ENCODE measurements at places on chromosomes 7 and 10.
A peak's percentile ranks its signal among the peaks of the same experiment; 100 is the strongest.

DNA sequence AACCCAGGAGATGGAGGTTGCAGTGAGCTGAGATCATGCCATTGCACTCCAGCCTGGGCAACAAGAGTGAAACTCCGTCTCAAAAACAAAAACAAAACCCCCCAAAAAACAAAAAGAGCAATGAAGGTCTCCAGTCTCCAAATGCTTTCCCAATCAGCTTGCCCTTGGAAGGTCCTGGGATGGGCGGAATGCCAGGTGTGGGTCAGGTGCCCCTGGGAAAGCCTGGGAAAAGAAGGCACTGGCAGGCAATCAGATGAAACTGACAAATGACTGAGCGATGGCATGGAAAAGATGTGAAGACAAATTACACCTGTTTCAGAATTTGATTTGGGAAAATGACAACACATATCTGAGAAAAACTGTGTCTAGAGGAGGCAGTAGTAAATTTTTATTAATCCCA is 210.4 kb upstream of the IMMP2L start:
- DNase-seq: no peak

DNA sequence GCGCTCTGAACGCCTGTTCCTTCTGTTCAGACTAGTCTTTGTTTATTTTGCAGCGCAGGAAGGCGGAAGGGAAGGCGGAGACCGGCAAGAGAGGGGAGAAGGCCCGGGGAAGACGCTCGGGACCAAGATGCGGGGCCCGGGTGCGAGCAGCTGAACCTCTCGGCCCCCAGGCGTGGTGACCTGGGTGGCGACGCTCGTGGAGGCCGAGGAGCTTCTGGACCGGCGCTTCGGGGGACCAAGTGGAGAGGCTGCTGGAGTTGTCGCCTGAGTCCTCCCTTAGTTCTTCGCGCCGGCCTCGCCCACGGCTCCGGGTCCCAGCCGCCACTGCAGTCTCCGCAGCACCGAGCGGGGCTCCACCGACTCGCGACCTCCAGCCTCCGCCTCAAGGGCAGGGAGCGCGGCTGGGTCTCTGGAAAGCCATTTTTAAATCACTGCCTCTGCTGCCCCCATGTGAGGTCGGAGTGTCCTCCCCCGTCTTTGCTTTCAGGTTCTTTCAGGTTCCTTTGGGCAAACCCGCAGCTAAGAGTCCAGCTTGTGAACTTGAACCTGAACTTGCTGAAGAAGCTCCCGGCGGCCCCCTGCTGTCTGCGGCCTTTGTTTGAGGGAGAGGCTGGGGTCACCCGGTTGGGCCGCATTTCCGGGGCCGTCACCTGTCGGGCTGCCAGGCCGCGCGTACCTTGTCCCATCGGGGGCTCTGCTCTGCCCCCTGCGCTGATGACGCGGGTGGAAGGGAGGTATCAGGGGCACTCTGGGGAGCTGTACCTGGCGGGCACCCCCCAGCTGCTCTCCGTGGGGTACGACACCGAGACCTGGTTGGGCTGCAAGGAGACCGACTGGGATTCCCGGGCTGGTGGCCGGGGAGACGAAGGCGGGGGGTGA is 136.0 kb downstream of the KIF20B start:
- DNase-seq: no peak

GRCh38 chr7:134829380-134829986 is 50.0 kb downstream of the CALD1 start:
- DNase-seq: no peak

GRCh38 chr10:76403912-76404311 is 972.5 kb downstream of the LRMDA start:
- no peak for DNase-seq

DNA sequence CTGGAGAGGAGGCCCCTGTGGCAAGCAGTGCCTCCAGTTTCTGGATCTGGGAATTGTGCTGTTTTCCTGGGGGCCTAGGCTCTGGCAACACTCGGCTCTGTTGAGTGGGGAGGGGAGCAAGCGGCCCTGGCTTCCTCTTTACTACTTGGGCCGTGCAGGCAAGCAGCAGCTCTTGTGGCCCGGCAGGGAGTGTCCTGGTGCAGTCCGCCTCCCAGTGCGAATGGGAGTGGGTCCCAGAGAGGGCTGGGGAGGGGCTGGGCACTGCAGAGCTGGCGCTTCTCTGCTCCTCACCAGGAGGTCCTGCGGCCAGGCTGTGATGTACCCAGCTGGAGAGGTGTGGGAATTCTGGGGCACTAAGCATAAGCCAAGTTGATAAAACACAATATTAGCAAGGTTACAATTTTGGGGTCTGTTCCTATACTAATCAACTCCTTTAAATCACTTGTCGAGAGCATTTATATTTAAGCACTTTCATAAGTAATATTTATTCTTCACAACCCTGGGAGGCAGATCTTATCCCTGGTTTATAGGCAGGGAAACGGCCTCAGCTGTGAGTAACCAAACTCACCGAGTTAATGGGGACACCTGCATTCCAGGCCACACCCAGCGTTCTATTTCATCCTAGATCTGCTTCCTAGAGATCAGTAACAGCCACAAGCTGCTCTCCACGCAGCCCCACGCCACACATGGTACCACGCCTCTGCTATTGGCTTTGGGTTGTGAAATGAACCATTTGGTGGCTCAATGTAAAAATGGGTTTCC is 183.4 kb upstream of the PLXNA4 start:
- DNase-seq: no peak

GRCh38 chr7:64892666-64893309 is 10.3 kb upstream of the ZNF273 start:
- no peak for DNase-seq

- DNase-seq: no peak
Measured at GRCh38 chr7:120521761-120522737, 249.1 kb downstream of the KCND2 start.

GRCh38 chr10:71235808-71236207 is 23.4 kb downstream of the UNC5B start:
- DNase-seq: no peak

- DNase-seq: peak; percentile 70
Measured at GRCh38 chr10:29857843-29858701, 201.3 kb downstream of the JCAD start.
